ENCODE measurements at places on chromosomes 7 and 10.

GRCh38 chr10:9222917-9223316 lies 1168.4 kb downstream of the GATA3 start:
- no peak for DNase-seq

DNA sequence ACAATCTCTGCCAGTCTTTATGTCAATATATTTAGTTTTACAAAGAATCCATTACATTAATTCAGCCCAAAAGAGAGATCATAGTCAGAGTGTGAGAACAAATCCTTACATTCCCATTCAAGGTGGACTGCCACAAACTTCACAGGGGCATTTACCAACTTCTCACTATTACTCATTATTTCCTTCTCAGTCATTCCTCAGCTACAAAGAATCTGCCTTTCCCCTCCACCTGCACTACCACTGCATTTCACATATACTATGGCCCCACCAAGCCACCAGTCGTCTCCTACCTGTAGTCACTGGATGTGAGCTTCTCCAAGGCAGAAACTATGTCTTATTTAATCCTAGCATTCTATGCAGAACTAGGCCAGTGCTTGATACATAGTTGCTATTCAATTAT lies 94.3 kb downstream of the USP6NL start:
- DNase-seq, result no peak

DNA sequence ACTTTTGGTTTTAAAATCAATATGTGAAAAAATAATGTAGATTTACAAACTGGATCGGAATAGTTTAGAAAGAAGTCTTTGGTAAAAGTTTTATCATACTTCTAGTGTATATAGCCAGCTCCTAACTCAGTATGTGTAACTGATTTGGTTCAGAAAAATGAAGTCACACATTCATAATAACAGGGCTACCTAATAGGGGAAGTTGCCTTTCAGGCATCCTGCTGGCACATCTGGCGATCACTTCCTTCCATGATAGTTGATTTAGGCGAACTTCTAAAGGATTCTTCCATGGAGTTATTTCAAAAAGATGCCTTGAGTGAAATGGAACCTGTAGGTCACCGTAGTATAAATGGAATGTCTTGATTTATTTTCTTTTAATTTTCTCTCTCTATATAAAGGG lies 69.1 kb downstream of the SHH start:
- peak; percentile 61 for DNase-seq

GRCh38 chr7:64947252-64948000 lies 43.4 kb downstream of the ZNF117 start:
- no peak for DNase-seq

- DNase-seq, result no peak
Measured at GRCh38 chr10:59372543-59372942, 10.2 kb upstream of the FAM13C start.

GRCh38 chr10:102629661-102630614 lies 14.3 kb upstream of the TRIM8 start:
- DNase-seq, result no peak

DNA sequence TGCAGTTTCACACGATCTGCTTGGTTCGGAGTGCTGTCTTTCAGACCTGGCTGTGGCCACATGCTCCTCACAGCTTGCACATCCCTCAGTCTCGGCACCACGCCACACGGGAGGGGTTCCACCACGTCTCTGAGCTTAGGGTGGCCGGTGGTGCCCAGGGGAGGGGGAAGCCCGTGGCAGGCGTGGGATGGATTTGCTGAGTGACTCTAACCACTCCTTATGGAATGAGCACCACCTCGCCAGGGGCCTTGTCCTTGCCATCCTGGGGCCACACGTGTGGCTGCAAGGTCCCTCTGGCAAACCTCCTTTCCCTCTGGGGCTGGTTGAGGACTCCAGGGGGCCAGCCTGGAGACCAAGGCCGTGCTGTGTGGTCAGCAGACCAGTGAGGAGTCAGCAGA lies 29.1 kb upstream of the FAM20C start:
- DNase-seq, result no peak
